ENCODE measurements at places on chromosomes 6 and 20.

DNA sequence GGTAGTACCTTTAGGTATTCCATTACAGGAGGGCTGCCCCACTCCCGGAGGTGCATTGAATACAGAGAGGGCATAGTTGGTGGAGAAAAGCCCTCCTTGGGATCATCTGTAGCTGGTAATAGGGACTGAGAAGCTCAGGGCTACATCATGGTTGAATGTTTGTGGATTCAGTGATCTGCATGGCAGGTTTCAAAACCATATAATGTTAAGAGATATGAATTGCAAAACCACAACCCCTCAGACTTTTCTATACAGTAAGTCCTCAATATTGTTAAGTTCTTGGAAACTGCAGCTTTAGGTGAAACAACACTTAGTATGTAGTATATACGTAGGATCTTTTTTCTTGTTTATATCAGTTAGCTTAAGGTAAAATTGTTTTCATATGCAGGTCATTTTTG, 11.3 kb downstream of the TULP4 start:
- DNase-seq, result no peak

DNA sequence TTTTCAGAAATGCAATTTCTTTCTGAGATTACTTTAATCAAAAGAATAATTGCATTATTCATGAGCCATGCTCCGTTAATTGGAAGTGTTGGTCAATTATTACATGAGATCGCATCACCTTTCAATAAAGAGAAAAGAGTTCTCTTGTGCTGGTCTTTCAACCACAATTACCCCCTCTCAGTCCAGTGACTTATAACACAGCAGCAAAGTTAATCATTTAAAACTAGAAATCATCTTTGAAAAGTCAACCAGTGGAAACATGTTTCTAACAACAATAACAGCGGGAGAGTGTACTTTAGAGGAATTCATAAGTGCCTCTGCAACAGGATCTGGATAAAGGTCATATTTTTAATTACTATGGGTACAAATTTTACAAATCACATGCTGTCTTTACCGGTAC, 384.4 kb upstream of the AGPAT4 start:
- DNase-seq, result no peak

GRCh38 chr6:17768881-17769280, 62.2 kb upstream of the NUP153 start:
- no peak for DNase-seq

- DNase-seq, result no peak
Observed at GRCh38 chr20:2671977-2672376, 8.0 kb upstream of the IDH3B start.

DNA sequence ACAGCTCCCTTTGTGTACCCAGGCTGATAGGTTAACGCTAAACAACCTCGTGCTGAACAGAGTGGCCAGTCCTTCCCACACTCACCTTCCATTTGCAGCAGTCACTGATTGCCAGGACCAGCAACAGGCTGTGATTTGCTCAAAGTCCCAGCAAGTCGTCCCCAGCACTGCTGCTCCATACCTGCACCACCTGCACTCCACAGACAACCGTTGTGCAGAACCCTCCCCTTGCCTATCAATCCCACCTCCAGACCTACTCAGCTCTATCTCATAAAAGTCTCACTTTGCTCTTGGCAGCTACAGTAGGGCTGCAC, 43.1 kb upstream of the SCML4 start:
- DNase-seq, result no peak

- DNase-seq, result no peak
Observed at GRCh38 chr6:107466062-107466461, 6.7 kb upstream of the PDSS2 start.

DNA sequence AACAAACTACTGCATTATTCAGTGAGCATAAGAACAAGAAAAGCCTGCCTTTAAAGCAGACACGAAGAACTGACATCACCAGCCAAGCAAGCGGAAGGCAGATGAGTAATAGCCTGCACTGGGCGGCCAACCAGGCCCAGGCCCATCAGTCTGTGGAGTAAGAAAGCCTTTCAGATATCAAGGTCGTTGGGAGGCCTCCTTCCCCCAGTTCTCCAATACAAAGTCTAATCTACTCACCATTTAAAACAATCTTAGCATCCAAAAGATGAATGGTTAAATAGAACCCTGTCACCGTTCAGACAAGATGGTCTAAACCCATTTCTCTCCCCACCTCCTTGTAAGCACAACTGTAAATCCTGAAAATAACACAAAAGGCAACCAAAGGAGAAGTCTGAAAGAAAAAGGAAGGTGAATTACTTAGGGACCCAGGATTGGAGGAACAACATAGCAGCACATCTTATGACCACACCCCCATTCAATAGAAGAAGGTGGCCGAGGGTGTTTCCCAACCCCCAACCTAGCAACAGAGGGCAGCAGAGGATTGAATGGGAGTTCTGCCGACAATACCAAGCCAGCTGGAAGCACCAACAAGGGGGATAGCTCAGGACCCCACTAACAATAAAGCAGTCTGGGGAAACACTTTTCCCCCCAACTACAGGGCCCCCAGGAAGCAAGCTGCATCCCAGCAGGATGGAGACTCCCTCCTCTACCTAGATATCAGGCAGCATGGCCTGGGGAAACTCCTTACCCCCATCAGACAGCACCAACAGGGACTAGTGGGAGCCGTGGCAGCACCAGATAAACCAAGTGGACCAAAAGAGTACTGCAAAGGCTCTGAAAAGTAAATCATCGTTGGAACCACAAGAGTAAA, 67.9 kb downstream of the ZHX3 start:
- DNase-seq, result no peak

DNA sequence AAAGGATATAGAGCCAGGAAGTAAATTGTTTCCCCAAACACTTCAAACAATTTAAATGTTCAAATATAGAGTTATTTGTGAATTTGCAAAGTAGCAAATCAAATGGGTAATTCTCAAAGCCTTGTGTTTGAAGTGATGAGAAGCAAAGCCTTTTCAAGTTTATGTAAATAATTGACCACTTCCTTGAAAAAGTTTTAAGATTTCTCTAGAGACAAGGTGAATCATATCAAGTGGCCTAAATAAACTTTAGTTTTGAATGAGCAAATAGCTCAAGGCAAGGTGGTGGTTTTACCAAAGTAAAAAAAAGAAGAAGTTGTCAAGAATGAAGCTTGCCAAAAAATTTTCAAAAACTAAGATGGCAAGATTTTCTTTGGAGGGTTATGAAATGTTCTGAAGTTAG, 42.6 kb upstream of the IFNGR1 start:
- DNase-seq, result no peak

- DNase-seq, result no peak
Observed at GRCh38 chr6:42142118-42142835, at the start of gene C6orf132. Gene C6orf132, minus strand, starts transcription at chr6:42142620. Its CDS starts 176 bp downstream, at chr6:42142444.

- DNase-seq, result no peak
Observed at GRCh38 chr6:44525761-44526351, 138.3 kb downstream of the CDC5L start.

- DNase-seq, result no peak
Observed at GRCh38 chr6:82396964-82397751, 33.5 kb downstream of the TPBG start.

- DNase-seq, result no peak
Observed at GRCh38 chr20:12358006-12358654, 440.4 kb downstream of the BTBD3 start.

DNA sequence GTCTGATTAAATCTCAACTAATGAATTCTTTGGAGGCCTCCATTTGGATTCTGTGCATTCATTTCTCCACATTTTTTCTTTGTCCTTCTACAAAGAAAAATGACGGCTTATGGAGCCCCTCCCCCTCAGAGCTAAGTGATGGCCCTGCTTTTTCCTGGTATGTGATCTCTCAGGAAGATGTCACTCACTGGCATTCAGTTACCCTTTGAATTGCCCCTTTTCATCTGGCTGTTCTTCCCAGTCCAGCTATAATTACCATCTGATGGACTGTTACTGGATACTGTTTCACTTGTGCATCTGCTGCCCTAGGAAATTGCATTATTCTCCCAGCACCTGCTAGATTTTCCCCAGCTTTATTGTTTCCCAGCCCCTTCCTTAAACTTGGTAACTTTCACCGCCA, 151.9 kb downstream of the CFAP61 start:
- DNase-seq, result no peak

DNA sequence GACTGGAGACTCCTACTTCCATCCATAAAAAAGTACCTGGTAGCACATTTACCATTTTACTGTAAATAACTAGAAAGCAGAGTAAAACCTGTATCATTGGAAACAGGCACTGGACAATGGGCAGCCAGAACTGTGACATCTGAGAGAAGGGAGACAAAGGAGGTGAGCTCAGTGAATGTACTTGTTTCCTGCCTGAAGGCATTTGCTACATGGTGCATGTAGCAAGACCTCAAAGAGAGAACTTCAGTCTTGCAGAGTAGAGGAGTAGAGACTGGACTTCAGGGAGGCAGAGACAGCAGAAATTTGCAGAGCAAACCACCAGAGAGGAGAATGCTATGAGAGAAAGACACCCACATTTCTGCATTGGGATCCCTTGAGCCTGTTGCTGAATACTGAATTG, 171.0 kb upstream of the CCN2 start:
- DNase-seq, result no peak

DNA sequence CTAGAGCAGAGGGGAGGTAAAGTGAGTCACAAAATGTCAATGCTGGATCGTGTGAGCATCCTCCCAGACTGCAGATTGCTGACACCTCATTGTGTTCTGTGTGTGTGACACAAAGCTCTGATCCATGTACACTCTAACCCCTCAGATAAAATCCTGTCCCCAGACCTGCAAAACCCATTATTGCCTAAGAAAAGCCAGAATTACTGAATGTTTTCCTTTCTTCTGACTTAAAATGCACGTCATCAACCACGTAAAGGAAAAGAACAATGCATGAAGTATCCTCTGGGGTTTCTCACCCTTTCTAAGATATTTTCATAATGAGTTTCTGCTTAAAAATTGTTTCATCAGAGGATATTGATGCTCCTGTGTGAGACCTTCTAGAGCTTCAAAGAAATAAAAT, 218.0 kb upstream of the PREP start:
- no peak for DNase-seq

DNA sequence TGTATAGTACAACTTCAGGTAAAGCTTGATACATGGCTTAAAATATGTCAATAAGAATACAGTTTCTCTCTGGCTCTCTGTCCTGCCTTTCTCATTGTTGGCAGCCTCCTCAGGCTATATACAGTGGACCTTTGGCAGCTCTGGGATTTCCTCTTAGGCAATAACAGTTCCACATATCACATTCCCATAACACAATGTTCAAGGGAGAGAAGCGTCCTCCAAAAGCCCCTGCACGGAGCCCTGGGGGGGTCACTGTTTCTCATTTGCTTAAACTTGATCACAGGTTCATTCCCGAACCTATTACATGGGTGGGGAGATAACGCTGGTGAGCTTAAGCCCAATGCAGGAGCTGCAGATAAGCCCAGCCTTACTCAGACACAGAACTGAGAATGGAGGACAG, 4.4 kb upstream of the FLRT3 start:
- no peak for DNase-seq

GRCh38 chr20:4040283-4041179, 25.2 kb upstream of the RNF24 start:
- no peak for DNase-seq

DNA sequence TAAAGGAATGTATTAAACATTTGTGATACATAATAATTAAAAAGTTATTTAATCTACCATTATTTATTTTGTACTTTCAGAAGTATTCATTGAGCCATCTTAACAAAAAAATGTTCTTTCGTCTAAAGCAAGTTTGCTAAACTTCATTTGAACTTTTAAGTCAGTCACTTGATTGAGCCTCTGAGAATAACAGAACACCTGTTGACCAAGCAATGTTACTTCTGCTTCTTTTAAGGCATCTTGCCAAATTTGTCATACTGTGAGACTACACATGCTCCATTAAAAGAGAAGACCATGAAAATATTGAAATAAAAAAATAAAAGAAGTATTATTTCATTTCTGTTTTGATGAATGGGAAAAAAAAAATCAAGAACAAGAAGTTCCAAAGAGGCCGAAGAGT, 141.8 kb upstream of the BMP5 start:
- DNase-seq, result no peak

DNA sequence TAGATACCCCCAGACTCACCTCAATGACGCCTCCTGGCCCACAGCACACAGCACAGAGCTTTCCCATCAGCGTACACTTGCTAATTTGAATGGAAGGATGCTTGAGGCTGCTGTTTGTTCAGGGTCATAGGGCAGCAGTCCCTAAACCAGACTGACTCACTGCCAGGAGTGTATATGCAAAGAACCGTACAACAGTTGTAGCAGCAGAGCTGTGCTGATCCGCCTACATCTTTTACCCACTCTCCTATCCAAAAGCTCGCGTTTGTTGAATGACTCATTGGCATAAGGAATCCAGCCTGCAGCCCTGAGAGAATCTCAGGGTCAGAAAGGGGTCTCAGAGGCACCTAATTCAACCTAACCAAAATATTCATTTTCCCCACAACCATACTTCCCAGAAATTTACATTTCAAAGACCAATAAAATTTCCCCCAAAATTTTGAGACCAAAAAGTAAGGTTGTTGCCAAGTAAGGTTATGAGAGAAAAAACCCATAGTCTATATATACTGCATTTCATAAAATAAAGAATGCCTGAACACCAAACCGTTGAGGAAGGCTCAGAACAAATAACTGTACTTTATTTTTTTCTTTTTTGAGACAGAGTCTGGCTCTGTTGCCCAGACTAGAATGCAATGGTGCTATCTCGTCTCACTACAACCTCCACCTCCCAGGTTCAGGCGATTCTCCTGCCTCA, 35.3 kb upstream of the CCND3 start:
- peak; percentile 35 for DNase-seq

DNA sequence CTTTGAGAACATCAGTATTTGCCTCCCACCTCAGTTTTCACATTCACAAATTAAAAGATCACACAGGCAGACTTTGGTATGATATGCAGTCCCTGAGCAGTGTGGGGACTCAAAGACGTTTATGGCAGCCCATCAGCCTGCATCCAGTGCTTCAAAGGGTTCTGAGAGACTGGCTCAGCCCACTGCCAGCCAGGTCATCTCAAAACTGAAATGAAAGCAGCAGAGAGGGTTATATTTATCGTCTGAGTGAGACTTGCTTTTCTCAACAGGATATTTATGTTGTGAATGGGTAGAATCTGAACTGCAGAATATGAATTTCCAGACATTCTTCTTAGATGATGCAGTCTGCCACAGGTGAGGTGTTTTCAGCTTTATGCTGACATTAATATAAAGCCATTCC, 159.8 kb downstream of the NRN1 start:
- no peak for DNase-seq

DNA sequence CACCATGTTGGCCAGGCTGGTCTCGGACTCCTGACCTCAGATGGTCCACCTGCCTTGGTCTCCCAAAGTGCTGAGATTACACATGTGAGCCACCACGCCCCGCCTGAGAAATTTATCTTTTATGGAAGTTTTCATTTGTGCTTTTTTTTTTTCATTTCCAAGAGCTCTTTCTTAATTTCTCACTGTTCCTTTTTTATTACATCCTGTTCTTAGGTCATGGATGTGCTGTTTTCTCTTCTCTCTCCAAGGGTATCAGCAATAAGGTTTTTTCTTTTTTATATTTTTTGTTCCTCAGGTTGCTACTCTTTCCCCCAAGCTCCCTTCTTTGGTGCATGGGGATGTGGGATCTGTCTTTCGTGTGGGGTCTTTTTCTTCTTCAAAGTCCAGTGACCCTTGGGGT, 21.2 kb upstream of the LSM14B start:
- DNase-seq, result no peak

- DNase-seq, result no peak
Observed at GRCh38 chr20:5910186-5910585, 40.1 kb downstream of the TRMT6 start.

GRCh38 chr6:82959385-82959941, 106.2 kb downstream of the UBE3D start:
- DNase-seq, result no peak

All from stimulated activated CD4-positive, alpha-beta T cell treated with anti-CD3 and anti-CD28 coated beads, Interleukin-15, amount 100 ng/mL, for 48 hours (primary cell).